Activated T-cell treated with anti-CD3 and anti-CD28 coated beads, Interleukin-2, amount 50 U/mL, for 72 hours (primary cell): ENCODE measurements at places on chromosomes 2 and 18.

GRCh38 chr18:9804517-9805104 is 81.2 kb upstream of the TXNDC2 start:
- no peak for DNase-seq

- peak; percentile 84 for DNase-seq
Observed at GRCh38 chr2:233247744-233248143, 3.7 kb upstream of the ATG16L1 start.

GRCh38 chr18:36601316-36601715 is 227.5 kb downstream of the TPGS2 start:
- no peak for DNase-seq

DNA sequence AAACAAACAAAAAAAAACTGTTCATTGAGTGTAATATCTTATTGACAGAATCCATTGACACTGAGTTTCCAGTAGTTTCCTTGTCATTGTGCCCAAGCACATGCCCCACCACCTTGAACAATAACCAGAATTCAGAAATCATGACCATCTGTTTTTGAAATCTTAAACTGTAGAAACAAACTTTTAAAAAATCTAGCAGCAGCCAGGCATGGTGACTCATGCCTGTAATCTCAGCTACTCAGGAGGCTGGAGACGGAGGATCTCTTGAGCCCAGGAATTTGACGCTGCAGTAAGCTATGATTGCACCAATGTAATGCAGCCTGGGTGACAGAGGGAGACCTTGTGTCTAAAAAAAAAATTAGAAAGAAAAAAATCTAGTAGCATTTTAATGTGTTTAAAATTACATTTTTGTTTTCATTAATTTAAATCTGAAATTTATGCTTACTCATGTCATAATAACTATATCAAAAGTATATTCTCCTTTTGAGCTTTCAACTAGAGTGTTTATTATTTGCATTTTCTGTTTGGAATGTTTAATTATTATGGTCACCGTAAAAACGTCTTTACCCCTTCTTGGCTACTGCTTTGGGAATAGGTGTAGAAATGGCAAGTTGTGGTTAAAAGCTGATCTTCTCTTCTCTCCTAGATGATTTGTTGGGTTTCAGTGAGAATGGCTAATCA is 25.2 kb upstream of the STON1 start:
- DNase-seq: no peak

- DNase-seq: no peak
Observed at GRCh38 chr18:11323359-11323819, 174.0 kb upstream of the PIEZO2 start.

DNA sequence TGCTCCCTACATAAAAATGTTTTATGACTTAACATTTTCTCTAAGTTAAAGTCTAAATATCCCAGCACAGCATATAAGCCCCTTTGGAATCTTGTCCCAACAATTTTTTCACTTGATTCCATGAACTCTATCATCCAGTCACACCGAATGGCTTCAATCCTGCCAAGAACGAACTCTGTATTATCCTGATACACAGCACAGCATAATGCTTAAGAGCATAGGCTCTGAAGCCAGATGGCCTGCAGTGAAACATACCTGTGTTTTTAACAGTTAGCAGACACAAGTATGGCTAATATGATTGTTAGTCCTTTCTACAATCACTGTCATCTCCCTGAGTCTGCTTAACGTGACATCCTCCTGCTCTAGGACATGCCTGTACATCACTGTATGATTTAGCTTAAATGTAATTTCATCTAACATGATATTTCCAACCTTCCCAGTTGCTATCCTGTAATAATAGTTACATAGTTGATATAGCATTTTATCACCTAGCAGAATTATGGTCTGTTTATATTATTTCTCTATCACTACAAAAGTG is 669.5 kb downstream of the ERBB4 start:
- DNase-seq: no peak

- DNase-seq: no peak
Observed at GRCh38 chr2:23734416-23734815, 192.5 kb downstream of the ATAD2B start.

DNA sequence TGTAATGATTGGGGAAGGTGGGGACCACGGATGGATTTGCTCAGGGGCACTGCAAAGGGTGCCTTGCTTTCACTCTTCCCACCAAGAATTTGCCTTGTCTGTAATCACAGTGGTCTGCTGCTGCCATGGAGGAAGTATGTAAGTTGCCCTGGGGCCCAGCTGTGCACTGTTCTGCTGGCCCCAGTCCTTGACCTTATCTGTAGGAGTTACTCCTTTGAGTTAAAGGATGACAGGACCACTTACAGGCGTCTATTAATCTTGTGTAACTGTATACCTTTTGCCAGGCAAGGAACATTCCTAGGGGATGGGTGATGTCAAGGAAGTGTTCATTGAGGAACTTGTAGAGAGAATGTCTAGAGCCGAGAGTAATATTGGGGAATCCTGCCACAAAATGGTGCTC is 212.8 kb upstream of the LRRTM1 start:
- no peak for DNase-seq

GRCh38 chr2:105596411-105596921 is 148.2 kb upstream of the NCK2 start:
- DNase-seq: no peak
